Breast epithelium (tissue), 4 donors: ENCODE measurements at places on chromosomes 3 and 15. TPM values are rescaled to one million over a fixed set of nuclear protein-coding genes. Genes with fewer than 3 reads are reported as not detected.

DNA sequence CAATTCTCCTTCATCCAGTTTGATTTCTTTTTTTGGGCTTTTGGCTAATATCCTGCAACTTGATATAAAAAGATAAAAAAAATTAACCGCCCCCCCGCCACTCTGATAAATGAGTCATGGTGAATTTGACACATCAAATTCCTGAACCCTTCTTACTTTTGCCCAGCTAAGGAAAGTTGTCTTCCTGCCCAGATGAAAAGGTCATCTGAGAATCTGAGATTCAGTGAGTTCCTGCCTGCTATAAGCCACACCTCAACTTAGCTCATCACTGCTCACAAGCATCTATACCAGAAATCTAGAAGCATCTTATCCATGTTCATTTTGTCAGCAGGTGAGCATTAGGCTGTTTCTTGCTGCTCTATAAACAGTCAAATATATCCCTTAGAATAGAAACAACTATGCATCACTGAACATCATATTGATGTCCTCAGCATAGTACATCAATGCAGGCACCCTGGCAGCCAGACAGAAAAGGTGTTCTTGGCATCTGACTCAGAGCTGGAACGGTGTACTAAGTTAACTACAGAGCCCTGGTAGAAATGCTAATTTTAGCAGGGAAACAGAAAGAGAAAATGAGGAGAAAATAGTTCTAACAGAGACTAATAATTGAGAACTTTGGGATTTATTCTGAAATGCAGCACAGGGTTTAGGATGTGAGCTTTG, 77.1 kb downstream of the SEMA6D start:
- H3K27me3 ChIP-seq = no peaks in the 10 kb centered on the region
- no peak overlapping the region for H3K27ac ChIP-seq
- no peaks in the 10 kb centered on the region for H3K36me3 ChIP-seq
- no peak overlapping the region for H3K4me3 ChIP-seq

CLDN18 gene
- not detected for total RNA-seq

DNA sequence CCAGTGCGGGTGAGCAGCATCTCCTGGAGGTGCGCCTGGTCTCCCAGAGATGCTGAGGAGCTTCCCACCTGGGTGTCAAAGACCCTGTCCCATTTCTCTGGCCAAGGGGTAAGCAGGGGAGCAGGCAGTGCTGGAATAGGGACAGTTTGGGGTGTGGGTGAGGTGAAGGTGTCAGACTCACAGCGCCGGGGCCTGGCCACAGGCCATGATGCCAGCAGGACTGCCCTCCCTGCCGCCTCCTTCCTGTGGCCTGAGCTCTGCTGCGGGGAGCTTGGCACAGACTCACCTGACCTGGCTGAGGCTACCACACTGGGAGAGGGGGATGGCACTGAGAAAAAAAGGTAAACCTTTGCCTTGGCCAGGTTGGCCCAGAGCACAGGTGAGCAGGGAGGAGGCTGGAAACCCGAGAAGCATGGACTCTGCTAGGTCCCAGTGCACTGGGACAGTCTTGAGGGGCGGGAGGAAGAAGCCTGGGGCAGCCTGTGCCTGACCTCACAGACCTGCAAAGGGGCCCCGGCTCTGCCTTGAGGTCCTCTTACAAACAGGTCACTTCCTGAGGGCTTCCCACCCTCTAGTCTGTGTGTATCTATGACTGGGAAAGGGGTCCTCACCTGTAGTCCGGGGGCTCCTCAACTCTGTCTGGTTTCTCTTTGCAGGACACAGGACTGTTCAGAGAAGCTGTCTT, 28.2 kb downstream of the GRAMD2A start:
- peak overlapping the region; percentile 89 for H3K27ac ChIP-seq
- no peak for DNase-seq
- H3K36me3 ChIP-seq = no peaks in the 10 kb centered on the region
- H3K4me3 ChIP-seq = peak overlapping the region; percentile 56

MRPL3 gene
- total RNA-seq = 95.1 TPM

GRCh38 chr3:48411606-48412374, 18.1 kb downstream of the PLXNB1 start:
- no peaks in the 10 kb centered on the region for H3K27me3 ChIP-seq
- H3K27ac ChIP-seq = no peak overlapping the region
- peak; percentile 33 for DNase-seq
- no peak overlapping the region for H3K4me3 ChIP-seq

ADAMTS17 gene
- total RNA-seq = 8.0 TPM

MYLK gene
- 188 TPM for total RNA-seq

GRCh38 chr3:64455351-64455750, 230.1 kb upstream of the PRICKLE2 start:
- H3K27ac ChIP-seq = no peak overlapping the region
- H3K4me3 ChIP-seq = no peak overlapping the region
- H3K36me3 ChIP-seq = no peaks in the 10 kb centered on the region
- DNase-seq = no peak
- no peaks in the 10 kb centered on the region for H3K27me3 ChIP-seq
- H3K4me1 ChIP-seq = no peaks in the 10 kb centered on the region

DNA sequence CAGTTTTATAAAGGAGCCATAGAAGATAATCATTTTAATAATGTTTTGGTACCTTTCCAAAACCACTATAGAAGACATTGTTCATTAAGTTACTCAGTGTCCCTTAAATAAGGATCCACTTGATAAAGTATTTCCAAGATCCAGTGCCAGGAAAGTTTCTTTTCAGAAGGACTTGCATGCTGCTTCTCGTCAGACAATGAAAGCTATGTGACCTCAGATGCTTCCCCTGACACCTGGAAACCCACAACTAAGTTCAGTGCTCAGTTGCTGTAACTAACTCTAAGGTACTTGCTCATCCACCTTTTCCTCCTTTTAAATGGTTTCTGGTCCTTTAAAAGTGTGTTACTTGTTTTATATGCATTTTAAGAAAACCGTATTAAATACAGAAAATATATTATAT, 7.3 kb downstream of the SSR3 start:
- peaks cover 29% of the 10 kb centered on the region for H3K4me1 ChIP-seq
- peak overlapping the region; percentile 80 for H3K27ac ChIP-seq
- DNase-seq = no peak
- no peaks in the 10 kb centered on the region for H3K27me3 ChIP-seq
- no peaks in the 10 kb centered on the region for H3K36me3 ChIP-seq

- DNase-seq = no peak
- H3K27ac ChIP-seq = no peak overlapping the region
- no peaks in the 10 kb centered on the region for H3K4me1 ChIP-seq
- no peak overlapping the region for H3K4me3 ChIP-seq
These were observed 205.5 kb upstream of the CD96 start for GRCh38 chr3:111336511-111336910.

RHOV gene
- total RNA-seq = 8.5 TPM

- no peak overlapping the region for H3K27ac ChIP-seq
- no peaks in the 10 kb centered on the region for H3K27me3 ChIP-seq
- no peaks in the 10 kb centered on the region for H3K36me3 ChIP-seq
These were observed 314.8 kb downstream of the PTPRG start for GRCh38 chr3:61875976-61876671.

CA12 gene
- 11.7 TPM for total RNA-seq

- H3K27me3 ChIP-seq = no peaks in the 10 kb centered on the region
- no peaks in the 10 kb centered on the region for H3K36me3 ChIP-seq
- no peak overlapping the region for H3K27ac ChIP-seq
- no peaks in the 10 kb centered on the region for H3K4me1 ChIP-seq
- DNase-seq = no peak
- no peak overlapping the region for H3K4me3 ChIP-seq
These were observed 218.4 kb downstream of the SOX2 start for GRCh38 chr3:181930105-181930504.

DNA sequence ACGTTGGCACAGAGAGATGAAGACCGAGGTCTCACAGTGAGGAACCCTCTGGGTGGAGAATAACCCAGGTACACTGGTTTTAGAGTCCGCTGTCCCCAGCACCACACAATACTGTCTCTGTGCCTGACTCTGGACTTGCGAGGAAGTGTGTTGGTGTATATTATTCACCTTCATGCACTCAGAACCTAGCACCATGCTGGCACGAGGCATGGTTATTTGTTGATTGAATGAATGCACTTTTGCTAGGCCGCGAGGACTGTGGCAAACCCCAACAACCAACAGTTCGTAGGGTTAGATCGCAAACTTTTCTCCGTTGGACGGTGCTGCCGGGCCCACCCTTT, 484 bp upstream of the C3orf52 start:
- no peaks in the 10 kb centered on the region for H3K4me1 ChIP-seq
- no peak overlapping the region for H3K27ac ChIP-seq
- no peaks in the 10 kb centered on the region for H3K36me3 ChIP-seq
- no peaks in the 10 kb centered on the region for H3K27me3 ChIP-seq
- no peak for DNase-seq

DNA sequence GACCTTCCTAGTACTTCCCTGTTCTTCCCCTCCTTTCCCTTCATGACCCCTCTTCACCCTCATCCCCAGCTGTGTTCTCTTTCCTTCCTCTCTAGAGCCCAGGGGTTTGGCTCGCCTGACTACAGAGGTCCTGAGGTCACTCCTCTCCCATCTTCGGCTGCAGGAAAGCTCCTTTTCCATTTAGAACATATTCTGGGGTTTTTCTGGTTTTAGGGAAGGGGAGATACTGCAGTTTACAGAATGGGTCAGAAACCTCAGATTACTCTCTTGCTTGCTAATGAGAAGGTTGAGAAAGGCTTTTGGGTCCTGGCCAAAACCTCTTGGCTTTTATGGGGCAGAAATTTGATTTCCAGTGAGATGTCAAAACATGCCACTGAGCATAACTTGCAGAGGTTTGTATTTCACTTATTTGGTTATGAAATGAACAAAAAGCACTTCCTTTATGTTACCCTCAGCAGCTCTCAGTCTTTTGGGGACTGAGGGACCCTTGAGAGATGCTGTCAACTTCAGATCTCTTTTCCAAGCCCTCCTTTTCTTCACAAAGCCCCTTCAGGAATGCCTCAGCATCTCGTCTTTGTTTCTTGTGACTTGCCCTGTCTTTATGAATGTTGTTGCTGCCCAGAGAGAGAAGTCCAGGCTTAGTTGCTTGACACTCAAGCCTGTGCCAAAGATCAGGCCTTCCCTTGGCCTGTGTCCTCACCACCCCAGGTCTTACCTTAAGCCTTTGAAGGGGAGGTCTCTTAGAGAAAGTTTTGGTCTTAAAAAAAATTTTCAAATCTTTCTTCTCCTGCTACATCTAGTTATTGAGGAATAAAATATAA, 121.7 kb upstream of the TPM1 start:
- no peak for DNase-seq
- no peaks in the 10 kb centered on the region for H3K27me3 ChIP-seq
- no peak overlapping the region for H3K4me3 ChIP-seq
- no peaks in the 10 kb centered on the region for H3K4me1 ChIP-seq

DNA sequence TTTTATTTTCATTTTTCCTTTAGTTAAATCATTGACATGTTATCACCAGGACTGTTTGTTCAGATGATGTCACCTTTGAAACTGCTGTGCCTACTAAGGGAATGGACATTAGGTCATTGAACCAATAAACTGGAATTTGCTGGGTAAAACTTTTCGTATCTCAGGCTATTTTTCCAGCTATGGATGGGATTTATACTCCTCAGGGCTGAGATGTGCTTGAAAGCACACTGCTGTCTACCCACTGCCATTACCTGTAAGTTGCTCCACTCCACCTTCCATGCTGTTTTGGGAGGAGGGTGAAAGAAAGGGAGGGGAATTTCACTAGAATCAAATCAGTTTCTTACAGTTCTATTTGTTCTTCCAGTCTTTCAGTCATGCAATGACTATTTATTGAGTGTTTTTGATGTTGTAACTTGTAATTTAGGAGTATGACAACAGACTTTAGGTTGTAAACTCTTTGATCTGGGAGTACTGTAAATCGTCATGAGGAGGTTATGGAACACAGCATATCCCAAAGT, 11.3 kb downstream of the EHD4 start:
- no peaks in the 10 kb centered on the region for H3K27me3 ChIP-seq
- H3K27ac ChIP-seq = no peak overlapping the region

PARP15 gene
- 2.9 TPM for total RNA-seq

- H3K27ac ChIP-seq = no peak overlapping the region
- H3K4me1 ChIP-seq = peaks cover 10% of the 10 kb centered on the region
- H3K36me3 ChIP-seq = no peaks in the 10 kb centered on the region
- H3K4me3 ChIP-seq = peak overlapping the region; percentile 89
These were observed 1.4 kb downstream of the CYFIP1 start for GRCh38 chr15:22978691-22979237.

GOLGA8M gene
- total RNA-seq = 5.0 TPM

GOLGA8T gene
- total RNA-seq = not detected

CCR9 gene
- total RNA-seq = not detected

SOX2 gene
- total RNA-seq = not detected

ELP6 gene
- 28.5 TPM for total RNA-seq

DNA sequence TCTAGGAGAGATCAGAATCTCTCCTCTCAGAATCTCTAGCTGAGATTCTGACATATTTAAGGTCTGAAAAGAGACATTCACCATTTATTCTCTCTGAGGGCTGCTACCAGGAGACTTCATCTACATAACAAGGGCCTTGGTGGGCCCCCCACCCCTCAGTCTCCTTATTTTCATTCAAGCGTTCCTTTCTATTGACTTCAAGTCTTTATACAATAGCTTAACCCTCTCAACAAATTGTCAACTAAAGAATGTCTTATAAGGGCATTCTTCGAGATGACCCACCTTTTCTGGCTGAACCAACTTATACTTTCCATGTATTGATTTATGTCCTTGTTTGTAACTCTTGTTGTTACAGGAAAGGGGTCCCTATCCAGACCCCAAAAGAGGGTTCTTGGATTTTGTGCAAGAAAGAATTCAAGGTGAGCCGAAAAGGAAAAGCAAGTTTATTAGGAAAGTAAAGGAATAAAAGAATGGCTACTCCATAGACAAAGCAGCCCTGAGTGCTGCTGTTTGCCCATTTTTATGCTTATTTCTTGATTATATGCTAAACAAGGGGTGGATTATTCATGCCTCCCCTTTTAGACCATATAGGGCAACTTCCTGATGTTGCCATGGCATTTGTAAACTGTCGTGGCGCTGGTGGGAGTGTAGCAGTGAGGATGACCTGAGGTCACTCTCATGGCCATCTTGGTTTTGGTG, 209.5 kb upstream of the ALCAM start:
- no peaks in the 10 kb centered on the region for H3K36me3 ChIP-seq
- no peaks in the 10 kb centered on the region for H3K4me1 ChIP-seq
- no peak for DNase-seq
- no peak overlapping the region for H3K4me3 ChIP-seq
- no peak overlapping the region for H3K27ac ChIP-seq
- H3K27me3 ChIP-seq = no peaks in the 10 kb centered on the region

ZNF774 gene
- 4.6 TPM for total RNA-seq

DNA sequence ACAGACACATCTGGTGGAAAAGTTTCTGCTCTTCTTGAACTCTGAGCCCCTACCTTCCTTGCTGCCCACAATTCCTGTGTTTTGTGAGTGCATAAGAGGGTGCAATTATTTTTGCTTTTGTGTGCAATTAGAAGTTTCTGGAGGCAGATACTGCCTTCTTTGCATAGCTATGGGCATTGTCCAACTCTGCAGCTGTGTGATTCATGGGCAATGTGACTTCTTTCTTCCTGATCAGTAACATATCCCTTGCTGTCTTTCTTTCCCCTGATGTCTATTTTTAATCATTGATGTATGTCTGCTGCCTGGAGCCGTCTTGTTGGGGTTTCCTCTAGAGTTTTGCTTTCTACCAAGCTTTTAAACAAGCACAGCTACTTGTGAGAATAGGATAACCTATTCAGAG, 321.6 kb upstream of the CHRM5 start:
- H3K4me1 ChIP-seq = no peaks in the 10 kb centered on the region
- H3K27me3 ChIP-seq = no peaks in the 10 kb centered on the region
- H3K36me3 ChIP-seq = no peaks in the 10 kb centered on the region
- DNase-seq = no peak

DGKG gene
- 0.59 TPM for total RNA-seq

GRCh38 chr3:48446425-48447193, at the start of gene ATRIP:
Gene ATRIP (plus strand): TSS chr3:48446737. CDS start chr3:48446846, 109 bp downstream.
- peak within 1 kb of the TSS; percentile 96 for H3K4me3 ChIP-seq
- H3K27me3 ChIP-seq = no peaks in the 10 kb centered on the region
- DNase-seq = peak; percentile 91
- no peaks in the 10 kb centered on the region for H3K36me3 ChIP-seq
- H3K27ac ChIP-seq = peak within 1 kb of the TSS; percentile 92
